ENCODE measurements at places on chromosomes 7 and 10.
A peak's percentile ranks its signal among the peaks of the same experiment; 100 is the strongest.

- DNase-seq = peak; percentile 14
Observed at GRCh38 chr10:133318494-133319127, 9.9 kb downstream of the ZNF511 start.

DNA sequence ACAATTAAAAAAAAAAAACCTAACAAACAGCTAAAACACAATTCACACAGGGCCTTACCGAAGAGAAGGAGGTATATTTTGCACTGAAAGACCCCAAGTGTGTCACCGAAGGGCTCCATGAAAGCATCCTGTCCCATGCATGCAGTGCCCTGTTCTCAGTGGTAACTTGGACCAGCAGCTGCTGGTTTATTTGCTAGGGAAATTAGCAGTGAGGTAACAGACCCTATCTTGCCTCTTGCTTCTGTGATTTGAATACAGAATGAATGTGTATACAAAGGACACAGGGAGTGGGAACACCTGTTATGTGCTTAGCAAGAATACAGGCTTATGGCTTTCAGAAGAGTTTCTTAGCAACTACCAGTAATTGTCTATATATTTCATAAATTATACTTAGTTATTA is at the start of gene HEPACAM2:
Gene HEPACAM2 (minus strand): TSS at position 160 of the 400 bp plus-strand sequence.
- DNase-seq = peak; percentile 66

- DNase-seq = peak; percentile 13
Observed at GRCh38 chr10:44932517-44933450, 21.6 kb downstream of the TMEM72 start.

GRCh38 chr7:97118306-97118917 is 914 bp downstream of the SDHAF3 start:
- DNase-seq = no peak

DNA sequence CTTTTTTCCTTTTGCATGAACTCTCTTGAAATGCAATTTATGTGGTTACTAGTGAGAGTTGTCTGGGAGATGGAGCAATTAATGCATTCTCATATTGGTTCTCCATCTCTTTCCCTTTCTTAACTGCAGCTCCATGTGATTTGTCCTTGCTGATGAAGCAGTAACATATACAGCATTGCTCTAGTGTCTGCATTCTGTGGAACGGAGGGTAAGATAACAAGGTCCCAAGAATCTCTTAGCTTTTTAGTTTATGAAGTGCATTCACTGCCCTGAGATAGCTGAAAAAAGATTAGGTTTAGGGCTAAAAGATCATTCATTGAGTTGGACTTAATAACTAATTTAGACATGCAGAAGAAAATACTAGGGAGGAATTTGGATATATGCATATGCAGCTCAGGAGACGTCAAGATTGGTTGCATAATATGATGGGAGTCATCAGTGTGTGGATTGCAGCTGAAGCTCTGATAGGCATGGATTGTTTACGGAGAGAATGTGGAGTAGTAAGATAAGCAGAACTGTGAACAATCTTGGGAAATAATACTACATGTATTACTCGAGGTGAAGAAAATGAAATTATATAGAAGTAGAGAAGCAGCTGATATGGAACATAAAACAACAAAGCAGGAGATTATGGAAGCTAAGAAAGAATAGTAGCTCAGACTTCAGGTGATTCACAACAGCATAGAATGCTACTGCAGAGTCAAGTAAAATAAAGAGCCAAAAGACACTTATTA is 404.7 kb downstream of the ARL4A start:
- no peak for DNase-seq

DNA sequence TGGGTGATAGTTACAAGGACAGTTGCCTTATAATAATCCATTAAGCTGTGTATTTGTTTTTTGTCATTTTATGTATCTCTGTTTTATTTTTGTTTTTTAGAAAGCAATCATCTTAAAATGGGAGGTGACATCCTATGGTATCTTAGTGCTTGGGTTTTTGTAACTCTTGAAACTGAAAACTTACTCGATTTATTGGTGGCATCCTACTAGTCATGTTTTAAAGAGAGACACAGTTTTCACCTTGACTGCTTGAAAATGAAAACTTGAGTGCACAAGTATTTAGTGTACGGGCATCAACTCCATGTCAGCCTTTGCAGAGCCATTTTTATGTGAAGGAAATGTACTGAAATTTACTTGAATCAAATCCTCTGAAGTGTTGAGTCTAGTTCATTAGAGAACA is 103.8 kb upstream of the SAMD8 start:
- no peak for DNase-seq

DNA sequence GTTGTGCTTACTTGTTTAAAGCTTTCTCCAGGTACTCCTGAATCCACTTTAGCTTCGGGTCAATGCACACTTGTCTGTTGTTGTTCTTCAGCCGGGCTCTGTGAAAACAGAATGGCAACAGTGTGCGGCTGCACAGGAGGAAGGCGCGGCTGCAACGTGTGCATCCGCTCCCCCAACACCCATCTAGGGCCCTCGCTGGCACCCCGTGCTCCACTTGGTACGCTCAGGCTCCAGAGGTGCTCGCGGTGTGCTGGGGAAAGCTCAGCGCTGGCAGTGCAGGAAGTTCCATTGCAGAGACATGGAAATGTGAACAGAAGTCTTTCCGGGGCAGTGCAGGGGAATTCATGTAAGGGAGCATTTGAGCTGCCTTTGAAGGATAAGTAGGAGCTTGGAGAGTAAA is 6.3 kb downstream of the CXCL12 start:
- no peak for DNase-seq

- no peak for DNase-seq
Observed at GRCh38 chr7:155913719-155914118, 101.5 kb upstream of the SHH start.

GRCh38 chr10:131245475-131246059 is 66.0 kb downstream of the TCERG1L start:
- DNase-seq = no peak

DNA sequence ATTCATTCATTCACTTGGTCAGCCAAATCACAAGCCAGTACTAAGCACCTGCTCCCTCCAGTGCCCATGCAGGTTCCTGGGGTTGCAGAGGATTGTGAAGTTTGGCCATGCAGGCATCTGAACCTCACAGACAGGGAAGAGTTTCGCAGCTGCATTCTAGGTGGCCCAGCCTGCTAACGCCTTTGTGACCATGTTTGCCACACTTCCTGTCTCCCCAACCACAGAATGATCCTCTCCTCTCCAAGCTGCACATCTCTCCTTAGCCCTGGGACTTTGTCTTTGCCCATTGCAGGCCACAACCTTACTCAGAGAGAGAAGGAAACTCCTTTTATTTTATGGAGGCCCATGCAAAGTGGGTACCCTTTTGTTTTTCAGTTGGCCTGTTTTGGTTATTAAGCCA is 31.8 kb downstream of the EPDR1 start:
- no peak for DNase-seq

DNA sequence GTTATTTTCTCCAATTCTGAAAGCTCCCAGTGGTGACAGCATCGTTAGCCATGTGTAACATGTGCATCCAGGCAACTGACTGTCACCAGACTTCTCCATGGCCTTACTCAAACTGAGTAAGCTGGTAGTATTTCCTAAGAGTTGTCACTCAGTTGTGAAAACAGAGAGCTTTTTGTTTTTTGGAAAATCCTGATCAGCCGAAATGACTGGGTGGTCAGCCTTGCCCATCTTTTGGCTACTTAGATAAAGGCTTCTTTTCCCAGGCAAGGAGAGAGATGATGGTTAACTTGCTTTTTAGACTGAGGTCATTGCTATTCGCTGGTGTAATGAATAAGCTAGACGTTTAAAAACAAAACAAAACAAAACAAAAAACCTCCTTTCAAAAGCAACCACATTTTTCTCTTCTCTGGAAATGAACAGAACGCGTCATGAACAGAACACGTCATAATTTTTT is 159.5 kb upstream of the KLF14 start:
- DNase-seq = no peak

DNA sequence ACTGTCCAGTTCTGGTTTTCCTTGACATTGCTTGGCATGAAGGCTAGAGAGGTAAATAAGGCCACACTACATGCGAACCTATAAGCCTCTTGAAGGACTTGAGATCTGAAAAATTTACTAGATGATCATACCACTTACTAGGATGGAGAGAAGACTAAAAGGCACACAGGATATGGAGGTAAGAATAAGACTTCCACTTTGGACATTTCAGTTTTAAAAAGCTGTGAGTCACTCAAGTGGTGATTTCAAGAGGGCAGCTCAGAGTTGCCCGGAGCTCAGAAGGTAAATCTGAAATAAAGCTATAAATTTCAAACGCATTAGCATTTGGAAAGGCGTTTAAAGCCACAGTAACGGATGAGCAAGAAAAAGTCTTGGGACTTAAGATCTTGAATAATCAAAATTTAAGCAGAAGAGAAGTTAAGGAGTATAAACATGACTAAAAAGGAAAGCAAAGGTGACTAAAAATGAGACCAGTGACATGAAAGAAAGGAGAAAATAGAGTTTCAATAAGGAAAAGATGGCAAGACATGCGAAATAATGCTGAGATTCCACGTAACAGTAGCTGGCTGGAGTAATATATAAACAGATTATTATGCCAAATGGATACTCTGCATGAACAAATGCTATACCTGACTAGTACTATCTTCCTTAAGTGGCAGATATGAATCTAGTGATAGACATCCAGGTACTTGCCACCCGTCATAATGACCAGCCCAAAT is 68.3 kb downstream of the SNX13 start:
- no peak for DNase-seq

DNA sequence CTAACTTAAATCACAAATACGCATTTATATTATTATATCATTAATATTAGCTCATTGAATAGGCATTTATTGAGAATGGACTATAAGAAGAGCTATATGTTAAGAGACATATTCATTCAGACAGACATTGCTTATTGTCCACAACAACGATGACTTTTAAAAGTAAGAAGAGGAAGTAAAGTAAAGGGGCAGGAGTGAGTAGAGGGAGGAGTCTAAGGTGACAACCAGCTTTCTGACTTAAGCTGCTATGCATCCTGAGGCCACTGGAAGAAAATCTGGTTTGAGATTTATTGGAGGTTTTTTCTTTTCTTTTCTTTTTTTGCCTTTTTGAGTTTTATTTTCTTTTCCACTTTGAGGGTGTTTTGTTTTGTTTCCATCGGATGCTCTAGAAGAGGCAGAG is 723.5 kb downstream of the GRM8 start:
- no peak for DNase-seq

DNA sequence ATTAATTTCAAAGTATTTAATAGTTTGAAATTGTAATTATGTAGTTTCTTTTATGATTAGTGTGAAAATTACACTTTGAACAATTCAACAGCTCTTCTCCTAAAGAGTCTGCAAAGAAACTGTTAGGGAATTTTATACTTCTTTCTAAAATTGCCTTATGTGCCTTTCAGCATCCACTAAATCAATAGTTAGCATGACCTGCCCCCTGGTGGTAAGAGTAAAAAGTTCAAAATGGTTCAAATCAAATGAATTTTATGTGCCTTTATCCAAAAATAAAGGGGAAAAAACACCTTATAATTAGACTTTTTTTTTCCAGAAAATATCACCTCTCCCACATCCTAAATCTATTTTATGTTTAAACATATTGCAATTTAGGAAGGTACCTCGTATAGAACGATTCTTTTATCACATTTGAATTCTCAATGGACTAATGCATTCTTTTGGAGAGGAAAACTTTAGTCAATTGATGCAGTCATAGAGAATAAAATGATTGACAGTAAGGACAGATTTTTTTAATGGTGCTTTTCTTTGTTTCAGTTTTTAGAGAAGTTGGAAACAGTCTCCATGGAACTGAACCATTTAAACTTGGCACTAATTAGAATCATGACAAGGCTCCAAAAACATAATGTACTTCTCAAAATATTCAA is 163.7 kb downstream of the SEMA3D start:
- no peak for DNase-seq

GRCh38 chr7:22758576-22758975 is 31.6 kb downstream of the IL6 start:
- no peak for DNase-seq

GRCh38 chr7:145681646-145682045 is 435.0 kb upstream of the CNTNAP2 start:
- DNase-seq = no peak

DNA sequence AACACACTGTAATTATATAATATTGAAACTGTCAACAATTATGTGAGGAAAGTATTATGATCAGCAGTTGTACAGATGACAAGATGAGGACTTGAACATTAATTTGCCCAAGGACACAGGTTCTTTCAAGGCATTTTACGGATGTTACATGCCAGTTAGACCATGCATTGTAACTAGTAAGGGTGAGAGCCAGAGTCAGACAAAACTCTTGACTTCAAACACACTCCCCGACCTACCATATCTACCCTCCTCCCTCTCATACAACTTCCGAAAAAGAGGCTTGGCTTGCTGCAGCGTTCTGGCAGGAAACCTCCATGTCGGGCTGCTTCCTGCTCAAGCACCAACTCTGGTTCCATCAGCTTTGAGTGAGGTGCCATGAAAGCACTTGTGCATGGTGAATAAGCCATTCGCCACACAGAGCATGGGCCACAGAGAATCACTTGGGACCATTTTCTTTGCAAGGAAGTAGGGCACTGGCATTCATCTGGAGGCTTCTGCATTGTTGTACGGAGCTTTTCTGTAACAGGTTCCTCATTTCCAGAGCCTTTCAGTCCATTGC is 53.2 kb downstream of the FOXI2 start:
- DNase-seq = no peak

GRCh38 chr7:23712368-23713284 is 2.6 kb downstream of the STK31 start:
- DNase-seq = peak; percentile 4

DNA sequence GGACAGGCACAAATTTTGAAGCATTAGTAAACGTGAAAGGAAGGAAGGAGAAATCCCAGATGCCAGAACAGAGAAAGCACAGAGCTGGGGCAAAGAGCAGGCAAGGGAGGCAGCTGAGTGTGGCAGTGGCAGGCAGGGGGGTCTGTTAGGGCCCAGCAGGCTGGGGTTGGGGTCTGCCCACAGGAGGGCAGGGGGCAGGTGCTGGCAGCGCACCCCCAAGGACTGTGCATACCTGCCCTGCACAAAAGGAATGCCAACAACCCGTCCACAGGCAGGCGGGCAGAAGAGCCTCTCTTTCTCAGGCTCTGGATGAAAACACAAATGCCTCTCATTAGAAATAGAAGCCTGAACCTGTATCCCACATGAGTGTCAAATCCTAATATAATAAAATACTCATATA is 552.3 kb downstream of the PTPRN2 start:
- DNase-seq = no peak

DNA sequence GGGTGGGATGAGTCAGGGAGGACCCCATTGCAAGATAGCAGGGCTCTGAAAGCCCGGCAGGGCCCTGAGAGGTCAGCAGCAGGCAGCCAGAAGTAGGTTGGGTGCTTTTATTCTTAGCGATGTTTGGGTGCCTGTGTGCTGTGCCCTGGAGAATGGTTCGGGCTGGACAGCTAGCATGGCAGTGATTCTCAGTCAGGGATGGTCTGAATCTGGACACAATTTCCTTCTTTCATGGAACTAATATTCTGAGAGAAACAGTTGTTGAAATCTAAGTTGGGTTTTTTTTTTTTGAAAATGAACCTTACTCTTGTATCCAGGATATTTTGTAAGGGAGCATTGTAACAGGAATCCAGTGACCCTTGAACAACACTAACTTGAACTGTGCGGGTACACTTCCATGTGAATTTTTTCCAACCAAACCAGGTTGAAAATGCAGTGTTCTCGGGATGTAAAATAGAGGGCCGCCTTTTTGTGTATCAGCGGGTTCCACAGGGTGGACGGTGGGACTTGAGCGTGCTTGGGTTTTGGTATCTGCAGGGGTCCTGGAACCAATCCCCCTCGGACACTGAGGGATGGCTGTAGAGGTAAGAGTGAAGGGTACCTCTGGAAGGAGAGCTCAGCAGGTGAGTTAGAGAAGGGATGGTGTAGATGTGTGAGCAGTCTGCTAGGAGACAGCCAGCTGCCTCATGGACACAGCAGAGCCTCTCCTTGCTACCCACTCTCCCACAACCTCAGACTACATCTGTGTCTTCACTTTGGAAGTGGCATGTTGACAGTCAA is 12.5 kb downstream of the CCNY start:
- DNase-seq = no peak

GRCh38 chr7:4700577-4701235 is 18.6 kb downstream of the FOXK1 start:
- peak; percentile 67 for DNase-seq

Measured in NCI-H2029 (cell line).